Foreskin keratinocyte (primary cell): ENCODE measurements at places on chromosomes 12 and 14. TPM values are rescaled to one million over a fixed set of nuclear protein-coding genes. Genes with fewer than 3 reads are reported as not detected.

KRT83 gene
- not detected in 2 replicates for total RNA-seq

SIX1 gene
- not detected in 2 replicates for total RNA-seq

ACSM4 gene
- not detected in 2 replicates for total RNA-seq

SAV1 gene
- total RNA-seq = 32.7 and 37.3 TPM in 2 replicates

KLRG1 gene
- total RNA-seq = 0.32 TPM in 1 of 2 replicates, not detected in the other

GUCY2C gene
- not detected in 2 replicates for total RNA-seq

GPD1 gene
- 0.11 and 0.14 TPM in 2 replicates for total RNA-seq

ACYP1 gene
- 13.3 and 14.8 TPM in 2 replicates for total RNA-seq
